NCI-H1417 (cell line): ENCODE measurements at places on chromosomes 6 and 20.

GRCh38 chr20:39851459-39851858 is 837.6 kb downstream of the MAFB start:
- no peak for DNase-seq

GRCh38 chr6:149130090-149130489 is 187.4 kb upstream of the TAB2 start:
- DNase-seq, result no peak

DNA sequence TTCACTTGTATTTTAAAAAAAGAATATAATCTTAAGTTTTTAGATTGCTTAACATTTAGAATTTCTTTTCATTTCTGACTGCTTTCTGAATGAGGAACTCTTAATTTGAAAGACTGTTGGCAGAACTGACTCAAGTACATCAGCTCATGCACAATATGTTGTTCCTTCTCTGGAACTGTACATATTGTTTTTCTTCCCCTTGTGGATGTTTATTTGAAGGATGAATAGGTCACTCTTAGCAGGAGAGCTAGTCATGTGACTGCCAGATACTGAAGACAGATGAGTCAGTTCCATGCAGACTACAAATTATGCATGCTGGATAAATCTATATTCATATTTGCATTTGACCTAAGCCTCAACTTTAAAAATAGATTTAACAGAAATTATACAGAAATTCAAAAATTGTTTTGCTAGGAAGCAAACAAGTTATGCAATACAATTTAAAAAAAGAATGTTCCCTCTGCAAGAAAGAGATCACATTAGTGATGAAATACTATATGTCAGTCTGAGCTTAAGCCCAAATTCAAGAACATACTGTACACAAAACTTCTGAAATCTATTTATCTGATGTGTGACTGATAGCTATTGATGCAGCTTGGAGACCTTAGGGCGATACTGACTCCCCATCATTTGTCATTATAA is 1274.9 kb upstream of the GJE1 start:
- DNase-seq, result peak; percentile 13

DNA sequence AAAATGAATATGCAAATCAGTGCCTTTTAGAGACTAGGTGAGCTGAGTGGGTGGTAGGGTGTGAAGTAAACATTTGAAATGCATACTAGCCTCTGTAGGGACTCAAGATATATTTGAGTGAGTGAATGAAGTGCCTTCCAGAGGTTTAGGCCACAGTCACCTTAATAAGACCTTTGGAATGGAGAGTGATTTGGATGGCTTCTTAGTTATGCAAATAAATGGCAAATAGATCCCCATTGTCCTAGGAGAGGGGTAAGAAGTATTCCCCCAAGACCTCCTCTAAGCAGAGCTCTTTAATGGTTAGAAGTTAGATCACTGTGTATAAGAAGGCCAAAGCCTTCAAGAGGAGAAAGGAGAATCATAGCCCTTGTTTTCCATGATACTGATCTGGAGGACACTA is 47.8 kb upstream of the IMPG1 start:
- no peak for DNase-seq

DNA sequence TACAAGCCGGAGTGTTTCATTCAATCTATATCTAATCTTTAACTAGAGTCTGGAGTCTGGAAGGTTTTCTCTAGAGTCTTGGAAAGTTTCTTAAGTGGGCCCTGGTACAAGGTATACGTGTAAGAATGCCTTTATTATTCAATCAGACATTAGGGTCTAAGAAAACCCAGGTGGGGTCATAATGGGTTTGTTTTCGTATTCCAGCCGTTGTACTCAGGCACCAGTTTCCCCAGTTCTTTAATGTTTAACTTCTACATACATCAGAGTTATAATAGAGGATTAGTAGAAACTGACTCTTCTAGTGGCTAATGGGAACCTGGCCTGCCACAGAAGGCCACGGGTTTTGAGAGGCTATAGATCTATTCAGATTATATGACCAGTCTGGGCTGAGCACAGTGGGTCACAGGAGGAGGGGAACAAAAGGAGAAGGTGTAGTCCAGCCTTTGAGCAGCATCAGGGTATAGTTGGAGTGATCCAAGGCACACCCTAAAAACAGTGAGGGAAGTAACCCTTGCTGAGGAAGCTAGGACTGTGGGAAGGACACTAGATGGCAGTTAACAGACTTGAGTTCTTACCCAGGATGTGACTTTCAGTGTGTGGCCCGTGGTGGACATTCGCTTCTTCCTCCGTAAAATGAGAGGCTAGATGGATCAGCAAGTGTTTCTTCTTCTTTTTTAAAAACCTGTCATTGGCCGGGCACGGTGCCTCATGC is 15.5 kb downstream of the FAM83B start:
- DNase-seq, result no peak

DNA sequence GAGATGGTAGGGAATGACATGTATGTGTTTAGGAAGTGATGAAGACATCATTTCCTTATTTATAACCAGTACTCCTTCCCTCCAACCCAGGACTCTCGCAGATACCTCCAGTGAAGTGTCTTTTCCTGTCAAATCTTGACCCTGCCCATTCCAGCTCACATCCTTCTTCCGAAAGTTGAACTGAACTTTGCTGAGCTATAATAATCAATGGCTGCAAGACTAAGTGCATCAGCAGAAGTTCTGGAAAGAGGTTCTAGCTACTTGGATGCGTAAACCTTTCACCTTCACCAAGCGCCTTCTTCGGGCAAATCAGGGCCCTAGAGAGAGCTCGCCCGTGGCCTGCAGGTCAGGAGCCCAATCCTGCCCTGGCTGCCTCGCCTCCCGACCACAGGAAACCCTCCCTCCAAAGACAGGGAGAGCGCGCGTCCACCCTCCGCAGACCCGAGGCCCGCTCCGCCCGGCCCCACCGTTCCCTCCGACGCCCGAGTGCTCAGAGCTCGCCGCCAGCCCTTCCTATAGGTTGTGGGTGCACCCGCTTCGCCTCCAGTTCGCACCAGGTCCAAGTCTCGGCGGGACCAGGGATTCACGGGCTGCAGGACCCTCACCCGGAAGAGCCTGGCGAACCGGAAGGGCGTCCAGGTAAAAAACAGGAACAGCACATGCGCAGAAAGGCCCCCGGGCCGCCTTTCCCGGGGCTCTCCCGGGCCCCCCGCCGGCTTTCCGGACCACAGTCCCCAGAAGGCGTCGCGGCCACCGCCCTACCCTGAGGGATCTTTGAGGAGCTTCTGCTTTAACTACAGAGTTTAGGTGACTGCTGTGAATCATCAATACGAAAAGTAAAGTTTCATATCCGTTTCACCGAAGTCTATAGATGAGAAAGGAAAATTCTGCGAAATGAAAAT is at the start of gene ZNF334:
ZNF334 (minus strand) TSS at position 617 of the 902 bp plus-strand sequence. CDS start 1,457 bp downstream, outside the sequence.
- peak; percentile 60 for DNase-seq

- DNase-seq, result no peak
These were observed 38.2 kb downstream of the SPDEF start for GRCh38 chr6:34517966-34518365.

DNA sequence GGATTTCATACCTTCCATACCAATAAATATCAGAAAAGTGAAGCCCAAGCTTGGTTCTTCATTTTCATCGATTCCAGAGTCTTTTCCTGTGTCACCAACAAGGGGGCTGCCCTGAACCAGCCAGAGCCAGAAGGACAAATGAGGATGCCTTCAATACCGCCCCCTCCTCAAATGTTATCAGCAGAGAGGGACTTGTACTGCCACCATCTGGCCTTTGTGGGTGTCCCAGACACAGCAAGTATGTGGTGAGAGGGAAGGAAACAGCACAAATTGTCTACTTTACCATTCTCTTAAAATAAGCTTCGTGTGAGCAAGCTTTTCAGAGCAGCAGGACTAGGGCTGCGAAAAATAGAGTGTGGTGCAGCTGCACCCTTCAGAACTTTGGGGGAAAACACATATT is 165.3 kb downstream of the SOBP start:
- no peak for DNase-seq

- DNase-seq, result no peak
These were observed 122.3 kb downstream of the QKI start for GRCh38 chr6:163536770-163537169.

DNA sequence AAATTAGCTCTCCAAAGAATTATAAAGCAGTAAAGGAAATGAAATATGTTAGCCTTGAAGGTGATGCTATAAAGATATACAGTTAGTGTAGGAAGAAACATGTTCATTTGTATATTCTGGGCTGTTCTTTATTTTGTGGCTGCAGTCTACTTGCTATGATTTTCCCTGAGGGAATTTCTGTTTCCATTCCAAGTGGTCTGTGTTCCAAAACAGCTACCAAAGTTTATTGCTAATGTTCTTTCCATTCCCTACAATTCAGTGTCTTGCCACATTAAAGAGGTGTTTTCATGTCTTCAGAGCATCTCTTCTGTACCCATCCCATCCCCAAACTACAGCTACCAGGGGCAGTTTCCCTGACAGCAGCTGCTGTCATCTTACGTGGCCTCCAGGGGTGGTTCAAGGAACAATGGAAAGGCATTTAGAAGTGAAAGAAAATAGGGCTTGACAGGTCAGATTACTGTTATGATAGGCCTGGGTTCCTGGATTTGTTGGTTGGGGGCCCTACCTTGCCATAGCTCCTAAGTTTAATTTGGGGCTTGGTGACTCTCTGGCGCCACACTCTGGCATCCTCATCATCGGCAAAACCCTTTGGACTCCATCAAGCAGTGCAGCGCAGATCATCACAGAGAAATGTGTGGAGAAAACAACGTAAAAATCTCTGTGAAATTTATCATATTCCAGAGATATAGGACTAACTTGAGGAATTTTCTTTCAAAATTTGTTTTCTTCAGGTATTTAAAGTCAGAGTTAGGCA is 33.8 kb upstream of the AIG1 start:
- peak; percentile 37 for DNase-seq

- no peak for DNase-seq
These were observed 86.2 kb downstream of the SLC24A3 start for GRCh38 chr20:19298652-19299051.

DNA sequence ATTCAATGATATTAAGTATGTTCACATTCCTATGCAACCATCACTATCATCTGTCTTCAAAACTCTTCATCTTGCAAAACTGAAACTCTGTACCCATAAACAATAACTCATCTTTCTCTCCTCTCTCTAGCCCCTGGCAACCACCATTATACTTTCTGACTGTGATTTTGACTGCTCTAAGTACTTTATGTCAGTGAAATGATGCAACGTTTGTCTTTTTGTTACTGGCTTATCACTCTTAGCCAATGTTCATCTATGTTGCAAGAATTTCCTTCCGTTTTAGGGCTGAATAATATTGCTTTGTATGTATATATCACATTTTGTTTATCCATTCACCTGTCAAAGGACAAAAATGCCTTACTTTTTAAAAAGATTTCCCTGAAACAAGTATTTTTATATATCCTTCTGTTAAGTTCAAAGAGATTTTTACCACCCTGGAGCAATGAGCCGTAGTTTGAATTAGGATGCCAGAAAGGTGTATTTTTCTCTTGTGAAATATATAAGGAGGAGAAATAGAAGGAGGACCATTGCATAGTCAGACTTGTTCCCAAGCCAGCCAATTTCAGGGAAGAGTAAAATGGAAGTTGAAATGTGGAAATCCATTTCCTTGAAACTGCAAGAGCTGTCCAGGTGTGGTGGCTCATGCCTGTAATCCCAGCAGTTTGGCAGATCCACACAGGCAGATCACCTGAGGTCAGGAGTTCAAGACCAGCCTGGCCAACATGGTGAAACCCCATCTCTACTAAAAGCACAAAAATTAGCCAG is 4.0 kb upstream of the CGAS start:
- no peak for DNase-seq

- DNase-seq, result no peak
These were observed 293.5 kb downstream of the ARHGAP18 start for GRCh38 chr6:129416337-129416990.
